ENCODE measurements at places on chromosomes 5 and 9. TPM values are rescaled to one million over a fixed set of nuclear protein-coding genes. Genes with fewer than 3 reads are reported as not detected.
A peak's percentile ranks its signal among the peaks of the same experiment; 100 is the strongest.

DNA sequence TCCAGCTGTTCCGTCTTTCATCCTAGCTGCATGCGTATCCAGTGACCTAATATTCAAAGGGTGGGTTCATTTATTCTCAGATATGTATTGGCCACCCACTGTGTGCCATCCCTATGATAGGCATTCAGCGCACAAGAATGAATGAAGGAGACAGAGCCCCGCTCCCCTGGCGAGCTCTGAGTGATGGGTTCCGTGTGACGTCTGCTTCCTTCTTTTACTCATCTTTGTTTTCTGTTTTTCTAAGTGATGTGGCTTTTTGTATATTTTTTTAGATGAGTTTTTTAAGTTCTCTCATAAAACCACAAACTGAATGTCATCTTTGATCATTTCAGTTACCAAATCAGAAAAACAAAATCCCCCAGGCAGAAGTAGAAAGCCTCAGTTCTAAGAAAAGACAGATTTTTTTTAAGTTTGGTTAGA lies 168.3 kb upstream of the OTULINL start:
- DNase-seq: no peak

DNA sequence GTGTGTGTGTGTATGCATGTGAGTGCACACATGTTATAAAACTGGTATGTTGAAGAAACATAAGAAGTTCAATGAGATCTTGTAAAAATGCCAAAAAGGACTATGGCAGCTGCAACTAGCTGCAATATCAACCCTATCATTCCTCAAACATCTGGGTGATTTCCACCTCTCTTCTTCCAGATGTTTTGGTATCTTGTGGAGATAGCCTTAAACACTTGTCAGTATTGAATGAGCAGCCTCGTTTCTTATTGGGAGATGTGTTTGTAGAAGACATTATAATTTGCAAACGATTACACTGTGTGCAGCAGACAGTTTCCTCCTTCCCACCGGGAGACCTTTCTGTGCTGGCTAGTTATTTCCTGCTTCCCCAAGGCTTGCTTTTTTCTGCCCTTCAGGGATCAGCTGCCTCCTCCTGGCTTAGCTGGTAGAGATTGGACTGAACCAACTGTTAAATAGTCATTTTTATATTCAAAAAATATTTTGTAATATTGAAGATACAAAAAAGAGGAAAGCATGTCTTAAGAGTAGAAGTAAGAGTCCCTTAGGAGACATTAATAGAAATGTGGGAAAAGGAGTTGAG lies 168.4 kb upstream of the MPDZ start:
- DNase-seq: no peak

GRCh38 chr5:31962871-31963307 lies 211.2 kb downstream of the GOLPH3 start:
- DNase-seq: peak; percentile 42

GRCh38 chr9:120650352-120650751 lies 63.9 kb downstream of the MEGF9 start:
- no peak for DNase-seq

Gene TEX48
- total RNA-seq: not detected
